Sigmoid colon (tissue), 7 donors: ENCODE measurements at places on chromosomes 3 and 15. TPM values are rescaled to one million over a fixed set of nuclear protein-coding genes. Genes with fewer than 3 reads are reported as not detected.

Gene PRTG
- polyA plus RNA-seq, result not detected

Gene ADPGK
- 41.1 TPM for polyA plus RNA-seq

Gene KNG1
- 0.35 TPM for polyA plus RNA-seq

Gene FEZF2
- polyA plus RNA-seq, result not detected

Gene GNAT1
- polyA plus RNA-seq, result 0.06 TPM

Gene OIP5
- polyA plus RNA-seq, result 5.1 TPM

Gene TPRG1
- 1.1 TPM for polyA plus RNA-seq

Gene TGM4
- not detected for polyA plus RNA-seq

Gene GRK7
- 0.06 TPM for polyA plus RNA-seq

Gene SUCNR1
- polyA plus RNA-seq, result 0.60 TPM

Gene MUC4
- polyA plus RNA-seq, result 8.8 TPM

Gene RHOV
- polyA plus RNA-seq, result 4.8 TPM

Gene ZNF662
- polyA plus RNA-seq, result 2.4 TPM

Gene GP9
- polyA plus RNA-seq, result not detected

Gene TF
- 0.60 TPM for polyA plus RNA-seq

Gene ITIH1
- polyA plus RNA-seq, result not detected

Gene DOCK3
- polyA plus RNA-seq, result 0.25 TPM

Gene ABHD17C
- 111 TPM for polyA plus RNA-seq

Gene ZMYND10
- polyA plus RNA-seq, result not detected

Gene CYP1A1
- 0.09 TPM for polyA plus RNA-seq

Gene AQP9
- 2.8 TPM for polyA plus RNA-seq

Gene XIRP1
- 0.25 TPM for polyA plus RNA-seq

Gene SLC24A1
- 6.0 TPM for polyA plus RNA-seq

Gene TAGLN3
- not detected for polyA plus RNA-seq

Gene PAQR5
- 14.0 TPM for polyA plus RNA-seq

Gene LCTL
- polyA plus RNA-seq, result not detected
